ENCODE measurements at places on chromosomes 3 and 15.

GRCh38 chr15:68210409-68210756 is 5.3 kb upstream of the CALML4 start:
- no peak for DNase-seq

GRCh38 chr3:182716114-182716688 is 77.1 kb upstream of the ATP11B start:
- DNase-seq, result no peak

- no peak for DNase-seq
Observed at GRCh38 chr3:156981005-156981404, 154.9 kb downstream of the LEKR1 start.

- peak; percentile 49 for DNase-seq
Observed at GRCh38 chr15:85595804-85596536, 198.8 kb downstream of the KLHL25 start.

DNA sequence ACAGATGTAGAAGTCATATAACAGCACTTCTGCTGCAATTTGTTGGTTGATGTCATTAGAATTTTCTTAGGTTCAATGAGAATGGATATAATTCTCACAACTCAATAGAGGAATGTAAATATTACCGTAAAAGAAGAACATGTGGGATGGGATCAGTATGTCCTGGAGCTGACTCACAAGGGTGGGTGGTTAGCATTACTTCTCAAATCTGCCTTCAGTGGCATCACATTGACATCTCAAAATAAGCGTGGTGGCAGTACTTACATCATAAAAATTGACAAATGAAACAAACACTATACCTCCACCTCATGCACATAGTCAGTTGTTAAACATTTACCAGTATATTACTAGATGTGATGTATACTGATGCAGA is 1068.0 kb upstream of the CADM2 start:
- no peak for DNase-seq

DNA sequence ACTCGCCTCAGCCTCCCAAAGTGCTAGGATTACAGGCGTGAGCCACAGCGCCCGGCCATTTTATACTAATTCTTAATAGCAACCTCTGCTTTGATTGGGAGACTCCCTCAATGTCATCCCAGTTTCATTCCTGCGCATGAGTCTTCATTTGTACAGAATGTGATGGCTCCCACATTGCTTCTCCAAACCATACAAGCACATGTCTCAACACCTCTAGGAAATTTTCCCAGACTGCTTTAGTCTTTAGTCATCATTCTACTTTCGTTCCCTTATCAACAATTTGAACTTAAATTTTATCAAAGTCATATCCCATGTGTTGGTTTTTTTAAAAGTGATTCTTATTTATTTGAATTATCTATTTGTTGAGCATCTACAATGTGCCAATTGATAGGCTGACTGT is 58.1 kb downstream of the SNX4 start:
- peak; percentile 51 for DNase-seq

DNA sequence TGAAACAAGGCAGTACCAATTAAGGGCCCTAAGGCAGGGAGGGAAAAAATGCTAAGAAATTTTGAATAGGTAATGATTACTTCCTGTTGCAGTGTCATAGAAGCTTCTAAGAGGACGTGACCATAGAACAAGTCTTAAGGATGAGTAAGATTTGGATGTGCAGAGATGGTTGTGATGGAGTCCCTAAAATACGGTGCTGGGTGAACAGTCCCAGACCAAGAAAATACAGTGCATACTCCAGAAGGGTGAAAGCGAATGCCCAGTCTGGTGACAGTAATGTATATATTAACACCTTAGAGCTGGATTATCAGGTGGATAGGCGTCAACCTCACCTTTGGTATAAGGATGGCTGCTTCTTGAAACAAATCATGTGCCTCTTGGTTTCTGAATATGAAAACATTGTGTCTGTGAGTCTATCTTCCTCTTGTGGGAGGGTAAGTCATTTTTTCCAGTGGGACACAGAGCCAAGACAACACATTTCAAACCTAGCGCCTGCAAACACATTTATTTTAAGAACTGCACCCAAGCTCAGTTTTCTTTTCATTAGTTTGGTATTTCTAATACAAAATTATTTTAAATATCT is 101.2 kb upstream of the TP63 start:
- no peak for DNase-seq

DNA sequence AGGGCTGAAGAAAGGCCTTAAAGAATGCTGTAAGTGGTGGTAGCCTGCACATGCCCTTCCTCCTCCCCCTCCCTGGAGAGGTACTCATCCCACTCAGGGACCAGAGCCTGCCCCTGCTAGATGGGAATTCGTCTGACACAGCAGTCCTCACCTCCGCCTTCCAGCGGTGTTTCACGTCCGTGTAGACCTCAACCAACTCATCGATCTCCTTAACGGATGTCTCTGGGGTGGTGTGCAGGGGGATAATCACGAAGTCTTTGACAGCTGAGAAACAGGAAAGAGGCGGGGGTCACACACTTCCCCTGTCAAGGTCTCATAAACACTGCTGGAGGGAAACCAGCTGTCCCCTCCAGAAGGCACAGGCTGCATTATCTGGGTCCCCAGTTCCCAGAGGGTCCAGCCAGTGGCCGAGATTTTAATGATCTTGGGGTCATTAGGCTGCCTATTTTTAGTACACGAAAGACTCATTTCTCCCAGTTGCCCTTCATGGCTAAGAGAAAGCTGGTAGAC is 9.9 kb downstream of the DNASE1L3 start:
- DNase-seq, result no peak

- no peak for DNase-seq
Observed at GRCh38 chr15:36886191-36886590, 214.2 kb downstream of the MEIS2 start.

DNA sequence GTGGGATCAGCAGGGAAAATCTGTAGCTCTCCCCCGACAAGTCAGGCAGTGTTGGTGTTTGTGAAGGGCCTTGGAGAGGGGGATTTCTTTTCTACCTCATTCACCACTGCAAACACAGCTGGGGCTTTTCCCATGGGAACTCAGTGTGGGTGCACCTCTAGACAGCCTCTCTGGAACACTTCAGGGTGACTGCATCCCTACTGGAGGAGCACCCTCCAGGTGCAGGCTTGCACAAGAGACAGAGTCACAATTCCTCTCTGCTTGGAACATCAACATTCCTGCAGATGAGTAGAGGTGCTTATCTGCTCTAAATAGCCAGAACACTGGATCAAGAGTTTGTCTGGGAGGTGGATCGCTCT is 72.7 kb upstream of the AKAP13 start:
- DNase-seq, result peak; percentile 54

Data from IMR-90 (cell line).